Type B pancreatic cell (in vitro differentiated cells): ENCODE measurements at places on chromosomes 4 and X.
A peak's percentile ranks its signal among the peaks of the same experiment; 100 is the strongest.

DNA sequence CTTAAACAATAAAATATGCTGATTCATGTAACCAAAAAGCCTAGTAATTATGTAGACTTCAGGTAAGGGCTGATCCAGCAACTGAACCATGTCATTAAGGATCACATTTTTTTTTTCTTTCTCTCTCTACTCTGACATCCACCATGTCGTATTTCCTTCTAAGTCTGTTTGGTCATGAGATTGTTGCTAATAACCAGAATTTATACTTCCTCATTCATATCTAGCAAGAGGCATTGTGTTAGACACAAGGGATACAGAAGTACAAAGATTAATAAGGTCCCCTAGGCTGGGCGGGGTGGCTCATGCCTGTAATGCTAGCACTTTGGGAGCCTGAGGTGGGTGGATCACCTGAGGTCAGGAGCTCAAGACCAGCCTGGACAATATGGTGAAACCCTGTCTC lies 24.1 kb downstream of the PHEX start:
- H3K4me1 ChIP-seq: no peaks in the 10 kb centered on the region
- peak overlapping the region; percentile 18 for H3K4me3 ChIP-seq
- peak overlapping the region; percentile 77 for H3K27ac ChIP-seq
- peaks cover 5% of the 10 kb centered on the region for H3K36me3 ChIP-seq

- peaks cover 10% of the 10 kb centered on the region for H3K4me1 ChIP-seq
- H3K4me3 ChIP-seq: no peak overlapping the region
- DNase-seq: no peak
- no peaks in the 10 kb centered on the region for H3K36me3 ChIP-seq
These were observed 680.8 kb downstream of the RPA4 start for GRCh38 chrX:97564496-97564895.

DNA sequence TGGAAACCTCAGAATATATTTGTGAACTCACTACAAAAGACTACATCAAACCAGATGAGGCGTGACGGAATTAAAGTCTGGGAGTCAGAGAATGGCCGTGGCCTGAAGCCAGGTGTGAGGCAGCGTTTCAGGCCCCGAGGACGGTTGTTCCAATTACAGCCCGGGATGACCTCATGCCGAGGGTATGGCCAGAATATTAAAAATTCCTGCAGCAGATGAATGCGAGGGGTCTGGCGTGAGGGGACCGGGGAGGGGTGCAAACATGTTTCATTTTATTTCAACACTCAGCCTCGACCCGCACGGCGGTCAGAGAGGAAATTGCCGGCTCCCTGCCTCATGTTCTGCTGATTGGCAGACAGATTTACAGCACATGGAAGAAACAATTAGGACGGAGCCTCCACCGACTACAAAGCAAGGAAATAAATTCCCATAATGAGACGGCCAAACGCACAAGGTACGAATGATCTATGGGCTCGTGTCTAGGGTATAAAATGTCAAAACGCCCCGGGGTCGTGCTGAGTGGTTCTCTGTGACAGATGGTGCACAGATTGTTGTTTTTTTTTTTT lies 289.7 kb downstream of the SHOX start:
- H3K4me3 ChIP-seq: peak overlapping the region; percentile 57
- H3K4me1 ChIP-seq: peaks cover 21% of the 10 kb centered on the region
- H3K27ac ChIP-seq: peak overlapping the region; percentile 77
- H3K36me3 ChIP-seq: no peaks in the 10 kb centered on the region

DNA sequence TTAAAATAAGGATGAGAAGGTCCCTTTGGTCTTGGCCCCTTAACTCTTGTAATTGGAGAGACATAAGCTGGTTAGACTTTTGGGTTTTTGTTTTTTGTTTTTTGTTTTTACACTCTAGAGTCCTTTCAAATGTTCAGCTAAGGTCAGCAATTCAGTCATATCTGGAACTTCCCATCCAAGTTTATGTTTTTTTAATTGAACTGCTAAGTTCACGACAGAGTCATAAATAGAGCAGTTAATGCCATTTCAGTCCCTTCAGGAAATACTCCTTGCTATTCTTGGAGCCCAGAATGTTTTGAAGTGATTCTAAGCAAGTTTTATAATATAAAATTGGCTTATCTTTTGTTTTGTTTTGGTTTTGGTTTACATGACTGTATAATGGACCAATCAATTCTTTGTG lies 329.4 kb upstream of the PABPC4L start:
- no peak for DNase-seq
- no peaks in the 10 kb centered on the region for H3K36me3 ChIP-seq
- H3K4me1 ChIP-seq: no peaks in the 10 kb centered on the region
- H3K4me3 ChIP-seq: no peak overlapping the region

GRCh38 chr4:138761638-138762220 lies 253.9 kb upstream of the NOCT start:
- no peaks in the 10 kb centered on the region for H3K36me3 ChIP-seq
- H3K27me3 ChIP-seq: peaks cover 6% of the 10 kb centered on the region
- H3K4me1 ChIP-seq: no peaks in the 10 kb centered on the region
- DNase-seq: no peak
- no peak overlapping the region for H3K27ac ChIP-seq

DNA sequence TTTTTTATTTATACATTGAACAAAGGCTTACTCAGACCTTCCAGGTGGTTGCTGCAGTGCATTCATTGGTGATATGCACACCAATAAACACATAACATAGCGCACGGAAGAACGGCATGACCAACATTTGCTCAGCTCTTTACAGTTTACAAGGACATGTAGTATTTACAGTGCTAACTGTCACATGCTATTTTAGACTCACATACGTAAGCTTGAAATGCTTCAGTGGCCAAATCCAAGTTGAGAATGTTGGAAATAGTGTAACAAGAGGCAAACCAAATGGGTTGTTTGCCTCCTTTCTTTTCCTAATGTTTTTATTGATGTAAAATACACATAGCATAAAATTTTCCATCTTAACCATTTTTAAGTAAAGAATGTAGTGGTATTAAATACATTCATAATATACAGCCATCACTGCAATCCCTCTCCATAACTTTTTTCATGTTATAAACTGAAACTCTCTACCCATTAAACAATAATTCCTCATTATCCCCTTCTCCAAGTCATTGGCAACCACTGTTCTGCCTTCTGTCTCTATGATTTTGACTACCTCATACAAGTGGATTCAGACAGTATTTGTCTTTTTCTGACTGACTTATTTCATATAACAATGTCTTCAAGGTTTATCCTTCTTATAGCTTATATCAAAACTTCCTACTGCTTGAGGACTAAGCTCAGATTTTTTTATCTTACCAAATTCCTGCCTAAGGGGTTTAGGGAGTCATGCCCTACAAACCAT lies 1722.9 kb upstream of the AGA start:
- H3K4me1 ChIP-seq: no peaks in the 10 kb centered on the region
- H3K27me3 ChIP-seq: peaks cover 48% of the 10 kb centered on the region
- DNase-seq: no peak
- no peaks in the 10 kb centered on the region for H3K36me3 ChIP-seq
- no peak overlapping the region for H3K27ac ChIP-seq
- no peak overlapping the region for H3K4me3 ChIP-seq

DNA sequence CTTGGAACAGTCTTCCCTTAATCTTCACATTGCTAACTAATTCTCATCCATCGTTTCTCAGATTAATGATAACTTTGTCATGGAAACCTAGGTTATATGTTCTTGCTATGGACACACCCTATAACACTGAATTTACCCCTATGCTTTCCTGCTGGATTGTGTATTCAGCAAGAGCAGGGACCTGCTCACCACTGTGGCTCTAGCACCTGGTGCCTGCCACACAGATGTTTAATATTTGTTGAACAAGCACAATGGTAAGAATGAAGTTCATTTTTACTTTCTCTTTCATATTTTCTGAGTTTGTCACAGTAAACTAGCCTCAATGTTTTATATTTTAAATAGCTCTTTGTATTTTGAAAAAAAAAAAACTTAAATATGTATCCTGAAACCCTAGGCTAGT lies 734.0 kb upstream of the DIAPH2 start:
- no peak overlapping the region for H3K4me3 ChIP-seq
- no peak for DNase-seq
- H3K27ac ChIP-seq: no peak overlapping the region
- no peaks in the 10 kb centered on the region for H3K36me3 ChIP-seq
- H3K4me1 ChIP-seq: no peaks in the 10 kb centered on the region

- H3K4me1 ChIP-seq: no peaks in the 10 kb centered on the region
- no peak overlapping the region for H3K27ac ChIP-seq
- H3K4me3 ChIP-seq: no peak overlapping the region
- no peaks in the 10 kb centered on the region for H3K27me3 ChIP-seq
- no peak for DNase-seq
These were observed 528.9 kb upstream of the ARX start for GRCh38 chrX:25544641-25545040.

- no peak overlapping the region for H3K27ac ChIP-seq
- H3K36me3 ChIP-seq: no peaks in the 10 kb centered on the region
- DNase-seq: no peak
- no peak overlapping the region for H3K4me3 ChIP-seq
- peaks cover 60% of the 10 kb centered on the region for H3K27me3 ChIP-seq
- no peaks in the 10 kb centered on the region for H3K4me1 ChIP-seq
These were observed 357.4 kb downstream of the STIM2 start for GRCh38 chr4:27218013-27218412.

DNA sequence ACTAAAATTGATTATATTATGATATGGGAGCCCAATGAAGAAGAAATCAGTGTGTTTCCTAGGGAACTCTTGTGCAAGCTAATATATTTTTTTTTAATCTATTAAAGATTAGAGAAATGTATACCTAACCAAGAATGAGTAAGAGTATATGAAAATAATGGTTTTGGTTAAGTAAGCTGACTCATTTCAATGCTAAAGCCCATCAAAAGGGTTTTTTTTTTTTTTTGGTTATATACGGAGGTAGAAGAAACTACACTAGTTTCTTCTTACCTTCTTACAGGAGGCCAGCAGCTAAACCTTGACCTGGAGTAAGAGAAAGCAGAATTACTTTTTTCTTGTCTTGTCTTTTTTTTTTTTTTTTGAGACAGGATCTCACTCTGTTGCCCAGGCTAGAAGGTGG lies 27.5 kb downstream of the RUFY3 start:
- DNase-seq: no peak
- no peaks in the 10 kb centered on the region for H3K27me3 ChIP-seq
- H3K4me3 ChIP-seq: no peak overlapping the region

DNA sequence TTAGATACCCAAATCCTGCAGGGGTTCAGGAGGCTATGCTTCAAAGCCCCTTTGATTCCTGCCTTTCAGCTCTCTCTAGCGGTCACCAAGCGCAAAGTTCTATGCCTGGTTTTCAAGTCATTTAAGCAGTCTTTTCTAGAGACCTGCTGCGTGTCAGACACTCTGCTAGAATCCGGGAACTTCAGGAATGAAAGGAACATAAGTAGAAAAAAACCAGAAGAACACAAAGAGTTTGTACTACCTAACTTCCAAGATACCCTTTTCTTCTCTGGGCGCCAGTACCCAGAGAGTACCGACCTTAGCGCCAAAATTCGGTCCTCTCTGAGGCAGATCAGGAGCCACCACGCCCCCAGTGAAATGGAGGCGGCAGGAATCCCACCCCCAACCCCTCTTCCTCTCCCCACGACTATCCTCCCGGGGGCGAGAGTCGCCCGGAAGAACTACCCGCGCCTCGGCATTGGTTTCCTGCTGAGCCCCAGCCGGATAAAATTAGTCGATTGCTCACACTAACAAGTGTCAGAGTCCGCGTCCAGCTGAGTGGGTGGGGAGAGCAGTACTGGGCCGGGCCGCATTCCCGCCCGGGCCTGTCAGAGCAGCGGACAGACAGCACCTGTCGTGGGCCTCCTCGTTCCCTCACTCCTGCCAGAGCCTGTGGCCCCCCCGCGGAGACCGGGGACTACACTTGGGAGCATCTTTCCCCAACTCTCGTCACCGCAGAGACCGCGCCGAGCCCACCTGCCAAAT lies 78.8 kb downstream of the RLIM start:
- peak overlapping the region; percentile 88 for H3K4me3 ChIP-seq
- peaks cover 3% of the 10 kb centered on the region for H3K36me3 ChIP-seq
- peaks cover 5% of the 10 kb centered on the region for H3K27me3 ChIP-seq
- peaks cover 9% of the 10 kb centered on the region for H3K4me1 ChIP-seq
- no peak for DNase-seq

DNA sequence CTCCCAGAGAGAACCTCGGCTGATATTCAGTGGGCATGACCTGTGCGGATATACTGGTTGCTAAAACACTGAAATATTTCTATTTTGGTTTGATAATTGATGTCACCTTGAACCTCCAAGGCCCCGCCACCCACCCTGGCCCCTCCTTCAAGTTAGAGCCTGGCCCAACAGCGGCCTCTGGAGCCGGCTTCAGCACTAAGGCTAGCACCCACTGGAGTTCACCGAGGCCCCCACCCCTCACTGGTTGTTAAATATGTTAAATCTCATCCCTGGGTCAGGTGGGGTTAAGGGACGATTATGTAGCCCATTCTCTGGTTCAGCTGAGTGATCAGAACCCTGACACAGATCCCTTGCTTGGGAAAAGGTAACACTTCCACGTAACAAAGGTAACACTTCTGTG lies 24.3 kb downstream of the SEL1L3 start:
- H3K27me3 ChIP-seq: no peaks in the 10 kb centered on the region
- peaks cover 14% of the 10 kb centered on the region for H3K4me1 ChIP-seq
- DNase-seq: no peak
- no peak overlapping the region for H3K4me3 ChIP-seq
- peaks cover 6% of the 10 kb centered on the region for H3K36me3 ChIP-seq
